ENCODE measurements at places on chromosomes 5 and 9.

DNA sequence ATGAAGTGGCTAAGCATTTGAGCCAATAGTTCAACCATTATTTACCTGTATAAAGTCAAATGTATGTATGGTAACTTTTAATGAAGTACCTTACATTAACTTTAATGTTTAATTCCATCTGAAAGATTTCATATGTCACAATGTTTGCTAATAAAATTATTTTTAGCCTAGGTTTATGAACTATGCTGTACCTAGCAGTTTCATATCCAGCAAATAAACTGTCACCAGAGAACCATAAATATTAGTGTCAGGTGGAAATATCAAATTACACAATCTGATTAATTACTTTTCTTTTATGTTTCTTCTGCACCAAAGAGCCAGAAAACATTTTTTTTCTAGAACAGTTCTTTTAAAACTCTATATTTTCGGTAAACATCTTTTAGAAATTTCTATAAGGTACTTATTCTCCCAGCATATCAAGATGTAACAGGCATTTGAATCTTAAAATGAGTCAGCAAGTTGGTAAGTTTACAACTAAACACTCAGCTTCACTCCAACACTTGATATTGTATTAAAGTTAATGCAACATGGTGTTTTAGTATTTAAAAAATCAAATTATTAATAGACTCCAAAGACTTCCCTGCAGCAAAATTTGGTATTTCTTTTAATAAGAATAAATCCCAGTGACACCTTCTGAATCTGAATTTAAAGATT, 8.5 kb upstream of the CCDC192 start:
- no peak for DNase-seq

- DNase-seq: no peak
Measured at GRCh38 chr5:54040018-54040417, 270.4 kb downstream of the ARL15 start.

DNA sequence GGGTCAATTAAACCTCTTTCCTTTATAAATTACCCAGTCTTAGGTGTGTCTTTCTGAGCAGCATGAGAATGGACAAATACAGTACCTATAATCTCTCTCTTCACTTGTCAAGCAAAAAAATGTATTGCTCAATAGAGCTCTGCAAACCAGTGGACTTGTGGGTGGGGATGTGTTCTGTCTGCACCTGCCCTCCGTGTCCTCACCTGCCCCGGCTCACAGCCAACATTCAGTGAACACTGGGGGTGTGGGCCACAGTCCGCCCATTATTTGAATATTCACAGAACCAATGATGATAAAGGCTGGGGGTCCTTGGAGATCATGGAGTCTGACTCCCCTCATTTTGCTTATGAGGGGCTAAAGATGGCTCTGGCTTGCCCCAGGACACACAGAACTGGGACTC, 36.9 kb upstream of the MED27 start:
- no peak for DNase-seq

DNA sequence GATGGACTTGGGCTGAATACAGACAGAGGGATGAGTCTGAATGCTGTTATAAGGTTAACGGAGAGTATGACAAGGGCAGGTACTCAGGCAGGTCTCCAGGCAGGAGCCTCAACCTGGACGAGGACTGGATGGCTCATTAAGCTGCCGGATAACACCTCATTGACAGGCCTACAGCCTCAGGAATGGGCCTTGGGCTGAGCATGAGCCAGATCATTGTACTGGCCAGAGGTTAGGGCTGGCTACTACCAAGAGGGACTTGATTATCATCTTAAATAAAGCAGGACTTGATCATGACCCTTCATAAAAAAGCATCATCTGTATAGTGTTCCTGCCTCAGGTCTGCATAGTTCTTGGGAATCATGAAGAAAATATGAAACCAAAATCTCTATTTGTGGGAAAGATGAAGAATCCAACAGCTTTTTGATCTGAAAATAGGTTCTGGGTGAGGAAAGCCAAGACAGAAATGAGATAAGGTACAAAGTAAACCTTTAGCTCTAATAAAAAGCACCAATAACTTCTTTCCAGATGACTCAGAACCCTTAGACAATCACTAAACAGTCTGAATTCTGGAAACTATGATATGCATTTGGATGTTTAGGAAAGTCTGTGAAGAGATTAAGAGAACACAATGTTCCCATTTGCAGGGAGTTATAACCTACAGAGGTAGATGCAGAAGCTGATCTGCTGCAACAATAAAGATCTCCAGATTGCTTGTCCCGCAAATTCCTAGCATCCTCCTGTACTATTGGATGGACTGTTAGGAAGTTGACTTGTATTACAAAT, 343.1 kb downstream of the CTNND2 start:
- DNase-seq: no peak

DNA sequence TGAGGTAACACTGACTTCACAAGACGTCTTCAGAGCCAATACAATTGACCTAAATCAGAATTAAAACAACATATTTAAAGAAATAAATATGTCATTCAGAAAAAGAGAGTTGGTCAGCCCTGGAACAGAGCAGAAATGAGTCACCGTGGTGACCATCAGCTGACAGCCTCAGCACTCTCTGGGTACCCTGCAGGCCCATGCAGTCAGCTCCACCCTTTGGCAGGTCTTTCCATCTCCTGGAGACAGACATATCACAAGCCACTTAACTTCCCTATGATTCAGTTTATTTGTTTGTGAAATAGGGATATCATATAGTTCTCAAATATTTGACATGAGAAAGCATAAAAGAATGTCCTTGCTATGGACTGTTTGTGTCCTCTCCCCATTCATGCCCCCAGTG, 151.6 kb upstream of the MEF2C start:
- DNase-seq: peak; percentile 19

DNA sequence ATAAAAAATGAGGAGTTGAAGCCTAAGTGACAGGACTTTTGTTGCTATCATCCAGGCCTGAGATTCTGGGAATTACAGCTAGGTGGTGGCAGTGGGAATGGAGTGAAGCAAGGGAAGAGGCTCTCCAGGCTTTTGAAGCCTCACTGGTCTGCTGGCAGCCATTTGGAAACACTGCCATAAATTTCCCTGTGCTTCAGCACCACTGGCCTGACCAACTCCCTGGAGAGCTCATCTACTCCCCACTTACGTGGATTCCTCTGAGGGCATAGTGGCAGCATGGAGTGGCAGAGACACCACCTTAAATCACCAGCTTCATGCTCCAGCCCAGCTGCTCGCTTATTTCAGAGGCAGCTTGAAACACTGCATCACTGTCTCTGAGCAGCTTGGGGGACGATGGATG, 518.2 kb downstream of the TLR4 start:
- peak; percentile 16 for DNase-seq

DNA sequence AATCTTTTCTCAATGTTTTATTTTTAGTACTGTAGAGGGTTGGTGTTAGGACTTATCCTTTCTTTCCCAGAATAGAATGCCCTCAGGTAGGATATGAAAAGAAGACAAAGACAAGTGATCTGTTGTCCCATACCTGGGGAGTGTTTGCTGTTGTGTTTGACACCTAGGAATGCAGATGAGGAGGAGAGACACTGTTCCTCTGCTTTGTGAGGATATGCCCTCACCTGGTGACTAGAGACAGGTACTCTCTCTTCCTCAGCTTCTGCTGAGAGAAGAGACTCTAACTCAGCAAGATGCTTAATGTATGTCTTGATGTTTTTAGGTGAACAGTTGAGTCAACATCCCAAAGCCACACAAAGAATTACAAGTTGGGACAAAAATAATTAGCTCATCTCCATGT, 468.4 kb downstream of the PRR16 start:
- DNase-seq: no peak

- no peak for DNase-seq
Measured at GRCh38 chr5:140010798-140011197, 32.3 kb downstream of the NRG2 start.

GRCh38 chr9:85514256-85514655, 227.5 kb downstream of the AGTPBP1 start:
- no peak for DNase-seq

- no peak for DNase-seq
Measured at GRCh38 chr9:89037346-89037745, 46.1 kb downstream of the S1PR3 start.

GRCh38 chr9:86187121-86187520, 72.3 kb downstream of the C9orf153 start:
- no peak for DNase-seq

- no peak for DNase-seq
Measured at GRCh38 chr5:77641963-77642737, 3.6 kb upstream of the OTP start.

DNA sequence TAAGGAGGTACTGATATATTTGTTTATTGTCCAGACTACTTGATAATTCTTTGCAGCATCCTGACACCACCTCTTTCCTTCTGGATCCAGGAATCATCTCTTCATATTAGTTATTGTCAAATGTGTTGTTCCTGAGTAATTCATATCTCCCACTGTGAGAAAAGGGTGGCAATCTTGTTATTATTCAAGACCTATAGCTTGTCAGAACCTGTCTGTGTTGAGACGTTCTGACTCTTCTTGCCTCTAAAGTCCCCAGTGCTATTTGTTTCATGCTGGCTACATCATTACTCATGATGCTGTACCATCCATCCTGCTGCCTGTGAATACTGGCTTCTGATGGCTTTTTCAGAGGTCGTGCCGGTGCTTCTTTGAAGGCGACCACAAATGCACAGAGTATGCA, 68.7 kb upstream of the TAF11L2 start:
- DNase-seq: no peak

DNA sequence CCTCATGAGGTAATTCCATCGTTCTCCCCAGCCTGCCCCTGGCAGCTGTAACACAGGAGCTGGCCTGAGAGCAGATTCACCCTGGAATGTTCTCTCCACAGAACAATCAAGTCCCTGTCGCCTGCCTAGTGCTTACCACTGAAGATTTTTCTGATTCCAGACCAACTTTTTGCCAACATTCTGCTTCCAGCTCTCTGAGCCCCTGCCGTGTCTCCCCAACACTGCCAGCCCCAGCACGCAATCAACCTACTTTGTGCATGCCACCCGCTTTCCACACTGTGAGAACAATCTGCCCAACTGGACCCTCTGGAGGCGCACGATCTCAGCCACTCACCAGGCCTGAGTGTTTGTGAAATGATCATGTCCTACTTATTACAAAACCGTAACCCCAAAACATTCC, 62.6 kb downstream of the PSMB7 start:
- no peak for DNase-seq

GRCh38 chr5:154384480-154385235, 61.1 kb upstream of the SAP30L start:
- no peak for DNase-seq

DNA sequence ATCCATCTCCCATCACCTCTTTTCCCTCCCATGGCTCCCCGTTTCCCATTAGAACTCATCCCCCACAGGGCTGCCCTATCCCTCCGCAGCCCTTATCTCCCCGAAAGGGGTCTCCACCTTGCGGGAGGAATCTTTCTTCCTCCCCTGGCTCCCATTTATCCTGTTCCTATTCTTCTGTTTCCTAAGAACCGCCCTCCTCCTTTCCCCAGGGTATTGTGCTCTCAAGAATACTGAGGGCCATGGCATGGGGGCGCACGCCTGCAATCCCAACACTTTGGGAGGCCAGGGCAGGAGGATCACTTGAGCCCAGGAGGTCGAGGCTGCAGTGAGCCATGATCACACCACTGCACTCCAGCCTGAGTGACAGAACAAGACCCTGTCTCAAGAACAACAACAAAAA, 665 bp downstream of the CD72 start:
- no peak for DNase-seq

GRCh38 chr5:60023255-60023654, 129.7 kb upstream of the PDE4D start:
- no peak for DNase-seq

- DNase-seq: no peak
Measured at GRCh38 chr9:128495804-128496417, 8.6 kb upstream of the GLE1 start.

DNA sequence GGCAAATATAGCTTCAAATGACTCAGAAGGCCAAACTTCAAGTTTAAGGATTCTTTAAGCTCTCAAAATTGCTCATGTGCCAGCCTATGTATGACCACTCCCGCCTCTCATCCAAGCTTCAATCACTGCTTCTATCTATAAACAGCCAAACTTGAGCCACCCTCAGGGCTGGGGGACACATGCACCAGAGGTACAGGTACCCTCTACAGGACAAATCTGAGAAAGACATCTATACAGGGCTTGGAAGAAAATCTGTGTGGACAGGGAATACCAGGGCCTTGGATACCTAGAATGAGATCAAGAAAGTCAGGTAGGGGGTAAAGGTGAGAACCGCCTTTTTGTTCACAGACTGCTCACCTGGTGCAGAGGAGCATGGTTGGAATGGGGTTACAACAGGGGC, 217.9 kb downstream of the ATPSCKMT start:
- no peak for DNase-seq

- no peak for DNase-seq
Measured at GRCh38 chr5:79576606-79577289, 35.5 kb upstream of the TENT2 start.

DNA sequence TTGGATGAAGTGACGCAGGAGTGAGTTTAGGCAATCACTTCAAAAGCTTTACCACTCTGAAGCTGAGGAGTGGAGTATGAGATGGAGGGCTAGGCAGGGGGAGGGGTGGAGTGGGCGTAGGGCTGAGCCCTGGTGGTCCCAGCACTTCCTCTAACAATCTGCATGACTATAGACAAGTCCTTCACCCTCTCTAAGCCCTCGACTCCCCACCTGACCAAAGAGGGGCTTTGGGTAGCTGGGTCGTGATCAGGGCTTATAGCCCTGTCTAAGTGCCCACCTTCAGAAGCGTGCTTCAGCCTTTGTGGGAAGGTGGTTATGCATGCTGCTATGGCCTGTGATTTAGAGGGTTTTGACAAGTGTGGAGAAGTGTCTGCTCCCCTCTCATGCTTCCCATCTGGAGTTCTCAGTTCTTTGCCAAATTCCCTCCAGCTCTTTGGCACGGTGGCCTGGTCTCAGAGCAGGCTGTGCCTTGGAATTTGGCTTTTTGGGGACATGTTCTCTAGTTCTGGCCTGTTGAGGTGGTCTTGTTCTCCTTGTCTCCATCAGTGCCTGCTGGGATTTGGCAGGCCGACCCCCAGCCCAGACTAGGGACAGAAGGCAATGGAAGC, 53.0 kb downstream of the ACTBL2 start:
- DNase-seq: no peak

- DNase-seq: no peak
Measured at GRCh38 chr9:4424891-4425290, 65.4 kb upstream of the SLC1A1 start.

DNA sequence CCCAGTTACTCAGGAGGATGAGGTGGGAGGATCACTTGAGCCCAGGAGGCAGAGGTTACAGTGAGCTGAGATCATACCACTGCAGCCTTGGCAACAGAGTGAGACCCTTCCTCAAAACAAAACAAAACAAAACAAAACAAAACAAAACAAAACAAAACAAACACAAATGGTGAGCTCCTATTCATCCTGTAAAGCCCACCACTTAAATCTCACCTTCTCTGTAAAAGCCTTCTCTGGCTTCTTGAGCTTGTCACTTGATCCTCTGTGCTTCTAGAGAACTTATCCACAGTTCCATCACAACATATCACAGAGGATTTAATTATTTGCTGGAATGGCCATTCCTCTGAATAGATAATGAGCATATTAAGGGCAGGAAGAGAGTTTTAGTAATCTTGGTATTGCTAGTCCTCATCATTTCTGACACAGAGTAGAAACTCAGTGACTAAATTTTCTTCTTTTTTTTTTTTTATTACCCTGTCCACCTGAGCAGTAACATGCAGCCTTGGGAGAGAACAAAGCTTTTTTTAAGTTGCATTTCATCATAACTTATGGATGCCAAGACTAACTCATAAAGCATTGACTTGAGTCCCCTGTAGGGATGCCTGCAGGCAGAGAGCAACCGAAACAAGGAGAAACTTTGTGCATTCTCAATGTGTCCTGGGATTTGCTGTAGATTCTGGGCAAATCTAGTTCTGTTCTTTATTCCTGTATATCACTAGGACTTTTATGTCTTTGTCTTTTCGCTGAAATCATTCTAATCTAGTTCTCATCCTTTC, 13.0 kb upstream of the HSPA9 start:
- no peak for DNase-seq

Measured in H54 (cell line).